ENCODE measurements at places on chromosomes 4 and X.

- DNase-seq, result no peak
Measured at GRCh38 chr4:169070895-169071218, 60.8 kb upstream of the CBR4 start.

- DNase-seq, result no peak
Measured at GRCh38 chr4:128553686-128554515, 255.6 kb upstream of the JADE1 start.

DNA sequence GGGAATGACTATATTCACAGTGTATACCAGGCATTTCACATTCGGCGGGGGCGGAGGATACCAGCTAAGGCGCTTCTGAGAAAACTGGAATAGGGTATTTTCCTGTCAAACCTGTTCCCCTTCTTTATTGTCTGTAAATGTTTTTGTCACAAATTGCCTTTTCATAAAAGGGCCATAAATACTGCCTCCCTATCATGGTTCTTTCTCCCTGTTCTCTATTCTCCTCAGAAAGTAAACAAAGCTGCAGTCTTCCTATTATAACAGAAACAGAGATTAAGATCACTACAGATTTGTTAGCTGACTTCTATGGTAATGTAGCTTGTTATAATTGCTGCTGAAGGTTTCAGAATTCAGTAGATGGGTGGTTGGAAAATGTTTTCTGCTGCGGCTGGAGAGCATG, 32.2 kb downstream of the MID2 start:
- DNase-seq, result no peak

DNA sequence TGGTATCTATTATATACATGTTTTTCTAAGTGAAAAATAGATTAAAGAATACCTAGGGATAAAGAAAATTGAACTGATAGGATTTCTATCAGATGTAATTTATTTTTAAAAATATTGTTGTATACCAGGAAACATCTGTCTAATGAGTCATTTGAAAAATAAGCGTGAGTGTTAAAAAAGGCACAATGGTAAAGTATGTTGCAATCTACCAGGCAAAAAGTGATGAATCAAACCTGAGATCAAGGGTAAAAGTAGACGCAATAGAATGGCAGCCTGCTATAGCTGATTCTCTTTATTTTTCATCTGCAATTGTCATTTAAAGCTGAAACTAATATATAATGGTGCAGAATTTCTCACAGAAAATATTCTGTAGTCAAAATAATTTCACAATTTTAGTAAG, 1119.6 kb downstream of the PCDH18 start:
- no peak for DNase-seq

DNA sequence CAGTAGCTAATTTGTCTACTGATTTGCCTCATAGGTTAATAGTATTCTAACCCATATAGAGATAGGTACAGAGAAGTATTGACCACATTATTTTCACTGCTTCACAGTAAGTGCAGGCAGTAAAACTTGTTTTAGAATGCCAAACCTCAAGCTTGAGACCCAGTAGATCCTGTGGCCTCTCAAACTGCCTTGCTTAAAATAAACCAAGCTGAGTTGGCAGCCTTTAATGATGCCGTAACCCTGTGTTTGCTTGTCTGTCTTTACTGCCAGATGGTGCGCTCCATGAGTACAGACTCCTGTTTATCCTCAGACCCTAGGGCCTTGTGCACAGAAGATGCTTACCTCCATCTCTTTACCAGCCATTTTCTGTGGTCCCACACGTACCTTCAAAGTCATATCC, 50.8 kb downstream of the ANXA3 start:
- DNase-seq, result no peak

- DNase-seq, result no peak
Measured at GRCh38 chr4:108959491-108959890, 196.6 kb upstream of the ETNPPL start.

GRCh38 chrX:148871422-148872160, 371.2 kb downstream of the AFF2 start:
- no peak for DNase-seq

GRCh38 chr4:146333187-146333894, 119.0 kb downstream of the REELD1 start:
- DNase-seq, result no peak

GRCh38 chrX:386239-386767, 404 bp downstream of the PPP2R3B start:
- DNase-seq, result peak; percentile 67

DNA sequence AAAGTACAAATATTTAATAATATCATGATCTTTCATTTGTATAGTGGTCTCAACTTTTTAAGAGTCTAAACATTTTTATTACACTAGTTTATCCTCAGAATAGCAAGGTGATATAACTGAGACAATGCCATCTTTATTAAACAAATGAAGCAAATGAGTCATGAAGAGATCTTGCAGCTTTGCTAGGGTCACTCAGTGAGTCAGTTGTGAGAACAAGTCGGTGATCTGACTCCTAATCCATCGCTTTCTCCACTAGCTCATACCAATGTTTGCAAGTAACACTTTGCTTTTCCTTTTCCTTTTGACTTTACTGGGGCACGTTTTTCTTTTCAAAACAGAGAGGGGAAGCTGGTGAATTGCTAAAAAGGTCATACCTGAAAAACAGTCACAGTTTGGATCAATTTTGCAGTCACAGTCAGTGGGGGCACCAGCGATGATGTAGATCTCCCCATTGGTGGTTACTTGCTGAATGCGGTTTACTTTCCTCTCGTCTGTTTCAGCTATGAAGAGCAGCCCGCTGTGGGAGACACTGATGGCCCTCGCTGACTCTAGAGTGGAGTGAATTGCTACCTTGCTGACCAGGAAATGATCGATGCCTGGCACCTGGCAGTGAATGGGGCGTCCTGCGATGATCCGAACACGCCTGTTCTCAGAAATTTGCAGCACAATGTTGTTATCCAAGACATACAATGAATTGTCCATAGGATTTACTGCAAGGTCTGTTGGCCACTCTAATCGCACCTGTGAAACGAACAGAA, 75.7 kb downstream of the SH2D1A start:
- DNase-seq, result peak; percentile 55

GRCh38 chr4:123776267-123776666, 379.7 kb downstream of the SPRY1 start:
- DNase-seq, result no peak

DNA sequence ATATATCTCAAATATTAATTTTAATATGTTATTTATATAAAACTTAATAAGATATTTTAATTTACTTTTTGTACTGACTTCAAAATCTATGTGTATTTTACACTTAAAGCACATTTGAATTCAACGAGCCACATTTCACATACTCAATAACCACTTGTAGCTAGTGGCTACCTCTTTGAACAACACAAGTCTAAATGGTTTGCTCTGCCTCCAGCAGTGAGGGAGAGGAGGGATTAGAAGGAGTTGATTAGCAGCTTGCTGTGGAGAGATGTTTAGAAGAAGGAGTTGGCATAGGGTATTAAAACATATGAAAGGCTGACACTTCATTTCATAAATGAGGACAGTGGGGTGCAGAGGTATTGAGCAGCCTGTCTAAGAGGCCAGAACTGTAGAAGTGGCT, 124.0 kb downstream of the ARHGAP24 start:
- no peak for DNase-seq

GRCh38 chr4:8198206-8198905, 734 bp upstream of the SH3TC1 start:
- no peak for DNase-seq

DNA sequence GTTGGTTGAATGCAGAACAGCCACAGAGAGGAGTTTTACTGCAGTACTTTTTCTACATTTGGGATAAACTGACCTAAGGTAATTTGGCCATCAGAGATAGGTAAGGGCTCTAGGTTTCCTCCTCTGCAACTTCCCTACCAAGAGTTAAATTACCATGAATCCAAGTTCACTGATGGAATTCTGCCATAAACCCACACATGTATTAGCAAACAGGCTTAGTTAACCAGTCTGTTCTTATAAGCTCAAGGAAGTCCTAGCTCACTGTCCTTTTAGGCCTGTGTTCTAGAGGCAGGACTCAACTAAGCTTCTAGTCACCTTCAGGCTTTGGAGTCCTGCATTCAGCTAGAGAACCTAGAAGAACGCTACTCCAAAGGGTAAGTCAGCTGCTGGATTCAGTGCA, 4.0 kb downstream of the FAM114A1 start:
- DNase-seq, result no peak

DNA sequence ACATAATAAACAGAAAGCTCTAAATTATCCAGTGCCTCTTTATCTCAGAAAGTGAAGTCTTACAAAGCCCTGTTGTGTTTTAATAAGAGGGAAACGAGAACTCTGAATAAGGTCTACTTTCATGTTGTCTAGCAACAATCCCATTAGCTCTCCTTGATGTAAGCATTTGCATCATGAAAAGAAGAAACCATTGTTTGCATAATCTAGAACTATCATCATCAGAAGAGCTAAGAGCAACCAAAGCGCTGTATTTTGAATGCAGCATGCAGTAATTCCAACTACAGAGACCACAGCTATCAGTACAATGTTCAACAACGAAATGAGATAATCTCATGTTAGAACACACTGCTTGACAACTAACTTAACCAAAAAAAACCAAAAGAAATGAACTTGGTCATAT, 257.1 kb downstream of the CAMK2D start:
- no peak for DNase-seq

GRCh38 chr4:188783606-188784160, 644.4 kb downstream of the TRIML1 start:
- DNase-seq, result no peak

- no peak for DNase-seq
Measured at GRCh38 chr4:73575660-73576059, 44.6 kb downstream of the RASSF6 start.

DNA sequence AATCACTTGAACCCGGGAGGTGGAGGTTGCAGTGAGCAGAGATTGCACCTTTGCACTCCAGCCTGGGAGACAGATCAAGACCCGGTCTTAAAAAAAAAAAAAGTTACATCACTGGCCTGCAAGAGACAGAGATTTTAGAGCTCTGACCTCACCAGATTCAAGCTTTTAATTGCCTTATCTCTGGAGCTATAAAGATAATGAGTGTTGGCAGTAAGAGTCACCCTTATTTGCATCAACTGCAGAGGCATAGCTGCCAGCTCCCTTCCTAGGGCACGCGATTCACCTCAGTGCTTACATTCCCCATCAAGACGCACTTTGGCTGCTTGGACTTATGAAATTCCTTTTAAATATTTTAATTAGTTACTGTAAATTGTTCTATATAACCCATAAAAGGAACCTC, 12.5 kb upstream of the SPATA4 start:
- DNase-seq, result no peak

- no peak for DNase-seq
Measured at GRCh38 chr4:126661194-126661593, 971.6 kb upstream of the INTU start.

GRCh38 chrX:47644557-47645091, 5.7 kb downstream of the ELK1 start:
- peak; percentile 72 for DNase-seq

- DNase-seq, result no peak
Measured at GRCh38 chrX:81304563-81304962, 102.7 kb downstream of the SH3BGRL start.

All from endodermal cell (in vitro differentiated cells).